Chondrocyte (in vitro differentiated cells): ENCODE measurements at places on chromosomes 12 and 14.
A peak's percentile ranks its signal among the peaks of the same experiment; 100 is the strongest.

DNA sequence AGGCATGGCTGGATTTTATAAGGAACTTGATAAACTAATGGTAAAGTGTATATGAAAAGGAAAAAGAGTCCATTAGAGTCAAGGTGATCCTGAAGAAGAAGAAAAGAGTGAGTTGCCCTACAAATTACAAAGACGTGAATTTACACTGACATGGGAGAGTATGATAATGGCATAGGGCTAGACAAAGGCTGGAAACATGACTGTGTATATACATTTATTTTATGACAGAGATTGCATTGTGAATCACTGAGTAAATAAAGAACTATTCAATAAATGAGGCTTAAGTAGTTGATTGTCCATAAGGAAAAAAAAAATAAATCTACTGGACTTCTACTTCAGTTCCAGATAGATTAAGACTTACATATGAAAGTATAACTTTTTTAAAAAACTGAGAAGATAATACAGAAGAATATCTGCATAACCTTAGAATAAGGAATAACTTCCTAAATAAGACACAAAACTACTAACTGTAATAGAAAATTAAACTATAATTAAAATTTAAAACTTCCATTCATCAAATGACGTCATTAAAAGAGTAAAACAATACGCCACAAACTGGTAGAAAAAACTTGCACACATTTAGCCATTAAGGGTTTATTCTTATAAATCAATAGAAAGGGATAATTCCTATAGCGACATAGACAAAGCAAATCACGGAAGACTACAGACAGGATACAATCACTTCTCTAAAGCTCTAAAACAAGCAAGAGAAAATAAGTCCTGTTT is 278.5 kb downstream of the NOVA1 start:
- no peak for DNase-seq

DNA sequence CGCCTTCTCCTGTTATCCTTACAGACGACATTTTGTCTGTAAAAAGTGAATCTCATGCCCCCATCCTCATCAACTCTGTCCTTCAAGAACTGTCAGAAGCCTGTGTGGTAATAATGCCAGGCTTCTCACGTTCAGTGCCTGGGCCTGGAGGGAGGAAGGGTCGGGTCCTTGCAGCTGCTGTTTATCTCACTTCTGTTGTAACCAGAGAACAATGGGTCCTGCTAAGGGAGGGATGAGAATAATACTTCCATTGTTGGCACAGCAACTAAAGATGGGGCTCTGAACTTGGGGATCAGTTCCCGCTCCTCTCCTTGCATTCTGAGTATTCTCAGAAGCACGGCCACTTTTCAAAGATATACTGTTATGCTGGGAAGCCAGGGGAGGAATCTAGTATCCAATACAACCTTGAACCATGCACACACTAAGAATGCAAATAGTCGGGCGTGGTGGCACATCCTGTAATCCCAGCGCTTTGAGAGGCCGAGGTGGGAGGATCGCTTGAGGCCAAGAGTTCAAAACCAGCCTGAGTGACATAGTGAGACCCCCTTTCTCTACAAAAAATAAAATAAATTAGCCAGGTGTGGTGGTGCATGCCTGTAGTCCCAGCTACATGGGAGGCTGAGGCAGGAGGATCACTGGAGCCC is 38.8 kb upstream of the NINJ2 start:
- DNase-seq: no peak

DNA sequence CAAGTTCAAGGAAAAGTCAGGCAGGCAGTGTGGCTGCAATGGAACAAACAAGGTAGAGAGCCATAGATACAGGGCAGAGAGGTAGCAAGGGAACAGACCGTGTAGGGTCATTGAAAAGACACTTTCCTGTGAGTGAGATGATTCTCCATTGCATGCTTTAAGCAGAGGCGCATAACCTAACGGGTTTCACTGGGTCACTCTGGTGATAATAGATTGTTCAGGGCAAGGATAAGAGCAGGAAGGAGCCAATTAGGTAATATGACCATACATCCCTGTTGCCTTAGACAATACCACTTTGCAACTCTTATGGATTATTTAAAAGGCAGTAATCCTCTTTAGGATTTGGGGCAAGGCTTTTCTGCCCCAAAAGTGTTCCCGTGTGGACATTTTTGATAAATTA is 214.1 kb downstream of the PTPRO start:
- DNase-seq: no peak

DNA sequence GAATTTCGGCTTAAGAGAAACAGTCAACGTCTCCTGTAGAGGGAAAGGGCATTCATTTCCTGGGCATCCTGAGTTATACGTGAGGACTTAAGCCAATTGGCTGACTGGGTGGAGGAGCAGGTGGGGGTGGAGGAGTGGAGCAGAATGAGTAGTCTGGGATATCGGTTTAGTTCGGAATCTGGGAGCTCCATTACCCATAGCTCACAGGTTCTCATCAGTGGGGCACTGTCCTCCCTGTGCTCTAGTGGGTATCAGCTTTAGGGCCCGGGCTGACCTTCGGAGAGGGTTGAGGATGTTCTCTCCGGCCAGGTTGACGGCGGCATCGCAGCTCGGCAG is 704 bp downstream of the SDR39U1 start:
- DNase-seq: no peak

GRCh38 chr12:76013603-76014002 is 18.0 kb downstream of the PHLDA1 start:
- DNase-seq: no peak

DNA sequence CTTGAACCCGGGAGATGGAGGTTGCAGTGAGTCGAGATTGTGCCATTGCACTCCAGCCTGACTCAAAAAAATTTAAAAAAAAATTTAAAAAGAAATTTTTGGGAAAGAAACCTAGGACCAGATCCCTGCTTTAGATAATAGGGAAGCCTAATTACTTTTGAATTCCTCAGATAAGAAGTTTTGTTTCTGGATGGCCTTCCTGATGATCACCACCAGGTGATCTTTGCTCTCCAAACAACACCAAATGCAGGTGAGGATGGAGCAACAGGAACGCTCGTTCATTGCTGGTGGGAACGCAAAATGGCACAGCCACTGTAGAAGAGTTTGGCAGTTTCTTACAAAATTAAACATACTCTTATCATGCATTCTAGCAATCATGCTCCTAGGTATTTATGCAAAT is 28.5 kb upstream of the KLC1 start:
- no peak for DNase-seq

GRCh38 chr14:99267381-99267780 is 4.6 kb downstream of the BCL11B start:
- no peak for DNase-seq

GRCh38 chr14:47438650-47439140 is 236.7 kb downstream of the MDGA2 start:
- DNase-seq: no peak

GRCh38 chr12:114799574-114800487 is 115.9 kb upstream of the TBX3 start:
- no peak for DNase-seq

DNA sequence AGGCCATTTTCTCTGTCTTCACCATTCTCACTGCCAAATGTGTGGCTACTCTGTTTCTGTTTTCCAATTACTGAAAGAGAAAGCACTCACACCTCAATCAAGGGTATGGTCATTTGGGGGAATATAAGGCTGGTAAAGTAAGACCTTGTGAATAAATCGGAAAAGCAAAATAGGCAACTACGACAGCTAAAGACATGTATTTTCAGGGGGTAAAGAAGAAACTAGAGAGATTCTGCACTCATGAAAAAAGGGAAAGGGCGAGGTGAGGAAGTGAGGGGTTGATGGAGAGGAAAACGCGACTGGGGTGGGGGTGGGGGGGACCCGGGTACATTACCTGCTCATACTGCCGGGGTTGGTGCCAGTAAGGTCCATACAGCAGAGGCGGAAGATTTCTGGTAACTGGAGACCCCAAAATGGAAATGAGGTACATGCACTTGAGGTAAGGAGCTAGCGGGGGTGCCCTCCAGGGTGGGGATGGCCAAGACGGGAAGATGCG is 19.3 kb downstream of the CHD8 start:
- no peak for DNase-seq

DNA sequence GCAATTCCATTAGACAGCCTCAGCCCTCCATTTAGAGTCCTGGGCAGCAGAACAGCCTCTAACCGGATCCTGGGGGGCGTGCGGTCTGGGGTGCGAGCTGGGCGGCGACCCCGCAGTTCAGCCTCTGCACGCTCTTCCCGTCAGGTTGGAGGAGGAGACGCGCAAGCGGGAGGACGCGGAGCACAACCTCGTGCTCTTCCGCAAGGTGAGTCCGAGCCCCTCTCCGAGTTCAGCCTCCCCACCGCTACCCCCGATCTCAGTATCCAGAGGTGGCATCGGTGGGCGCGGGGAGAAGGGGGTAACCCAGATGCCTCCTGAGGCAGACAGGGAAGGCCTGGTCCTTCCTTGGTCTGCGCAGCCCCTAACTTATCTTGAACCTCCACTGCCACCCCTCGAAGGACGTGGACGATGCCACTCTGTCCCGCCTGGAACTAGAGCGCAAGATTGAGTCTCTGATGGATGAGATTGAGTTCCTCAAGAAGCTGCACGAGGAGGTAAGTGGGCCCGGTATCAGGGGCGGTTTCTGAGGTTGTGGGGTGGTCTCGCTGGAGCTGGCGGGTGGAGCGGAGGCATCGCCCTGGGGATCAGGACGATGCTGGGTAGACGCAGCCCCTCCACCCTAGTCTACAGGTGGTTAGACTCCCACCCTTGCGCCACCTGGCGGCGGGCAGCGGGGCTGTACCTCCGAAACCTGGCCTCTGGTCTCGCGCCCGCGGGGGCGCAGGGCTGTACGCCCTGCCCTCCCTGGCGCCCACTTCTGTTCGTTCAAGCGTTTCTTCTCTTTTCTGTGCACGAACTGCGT is 1.3 kb downstream of the PRPH start:
- peak; percentile 72 for DNase-seq

- no peak for DNase-seq
Observed at GRCh38 chr14:88975043-88975830, 150.8 kb downstream of the TTC8 start.

- no peak for DNase-seq
Observed at GRCh38 chr12:93128332-93128707, 199.2 kb upstream of the EEA1 start.

GRCh38 chr12:40300490-40300889 is 75.7 kb downstream of the LRRK2 start:
- DNase-seq: no peak

GRCh38 chr12:82359115-82359478 is 768 bp downstream of the METTL25 start:
- no peak for DNase-seq

GRCh38 chr12:48423171-48423570 is 49.2 kb upstream of the ANP32D start:
- no peak for DNase-seq

DNA sequence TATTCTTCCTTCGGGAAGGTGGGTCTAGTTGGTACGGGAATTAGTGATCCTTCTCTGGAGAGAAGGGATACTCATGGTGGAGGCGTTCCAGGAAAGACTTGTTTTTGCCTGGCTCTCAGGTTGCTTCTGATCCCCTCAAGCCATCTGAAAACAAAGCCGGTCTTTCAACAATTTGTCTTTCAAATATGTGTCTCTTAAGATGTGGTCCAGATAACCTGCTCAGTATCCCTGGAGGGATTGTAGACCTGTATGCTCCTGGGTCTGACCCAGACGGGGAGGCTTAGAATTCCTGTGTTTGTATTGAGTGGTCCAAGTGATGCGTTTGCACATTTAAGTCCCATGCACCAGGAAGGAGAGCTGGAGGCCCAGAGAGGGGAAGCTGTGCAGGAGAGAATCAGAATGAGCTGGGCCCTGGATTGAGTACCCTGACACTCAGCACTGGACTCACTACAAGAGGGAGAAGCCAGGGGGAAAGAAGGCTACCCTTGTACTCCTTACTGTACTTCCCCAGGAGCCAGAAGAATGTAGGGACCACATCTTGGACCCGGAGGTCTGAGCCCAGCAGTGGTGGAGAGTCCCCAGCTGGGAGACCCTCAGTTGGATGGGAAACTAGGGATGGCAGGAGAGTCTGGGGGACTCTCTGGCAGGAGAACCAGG is 40.4 kb downstream of the ERH start:
- DNase-seq: no peak

DNA sequence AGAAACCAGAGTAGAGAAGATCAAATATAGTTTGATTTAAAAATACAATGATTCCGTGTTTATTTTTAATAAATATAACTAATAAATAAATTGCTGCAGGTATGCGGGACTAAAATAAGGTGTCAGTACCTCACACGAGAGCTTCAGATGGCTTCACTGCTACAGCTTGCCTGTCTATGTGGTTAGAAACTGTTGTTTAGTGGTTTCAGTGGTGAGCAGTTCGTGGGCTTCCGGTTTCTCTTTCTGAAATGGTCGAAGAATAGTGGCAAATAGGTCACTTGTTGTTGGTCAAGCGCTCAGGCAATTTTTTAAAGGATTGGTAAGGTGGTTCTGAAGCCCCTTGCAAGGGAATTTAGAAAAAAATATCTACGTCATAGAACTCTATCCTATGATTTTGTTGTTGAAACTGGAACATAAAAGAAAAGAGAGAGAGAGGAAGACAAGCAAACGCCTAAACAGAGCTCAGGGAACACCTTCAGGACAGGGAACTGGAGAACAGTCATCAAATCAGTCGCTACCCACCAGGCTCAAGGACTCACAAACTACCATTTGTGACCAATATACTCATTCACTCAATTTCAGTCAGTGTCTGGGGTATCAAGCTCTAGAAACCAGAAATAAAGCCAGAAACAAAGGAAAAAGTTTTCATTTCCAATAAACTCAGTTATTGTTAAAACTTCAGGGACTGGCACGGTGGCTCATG is 31.3 kb downstream of the GABARAPL1 start:
- DNase-seq: no peak

DNA sequence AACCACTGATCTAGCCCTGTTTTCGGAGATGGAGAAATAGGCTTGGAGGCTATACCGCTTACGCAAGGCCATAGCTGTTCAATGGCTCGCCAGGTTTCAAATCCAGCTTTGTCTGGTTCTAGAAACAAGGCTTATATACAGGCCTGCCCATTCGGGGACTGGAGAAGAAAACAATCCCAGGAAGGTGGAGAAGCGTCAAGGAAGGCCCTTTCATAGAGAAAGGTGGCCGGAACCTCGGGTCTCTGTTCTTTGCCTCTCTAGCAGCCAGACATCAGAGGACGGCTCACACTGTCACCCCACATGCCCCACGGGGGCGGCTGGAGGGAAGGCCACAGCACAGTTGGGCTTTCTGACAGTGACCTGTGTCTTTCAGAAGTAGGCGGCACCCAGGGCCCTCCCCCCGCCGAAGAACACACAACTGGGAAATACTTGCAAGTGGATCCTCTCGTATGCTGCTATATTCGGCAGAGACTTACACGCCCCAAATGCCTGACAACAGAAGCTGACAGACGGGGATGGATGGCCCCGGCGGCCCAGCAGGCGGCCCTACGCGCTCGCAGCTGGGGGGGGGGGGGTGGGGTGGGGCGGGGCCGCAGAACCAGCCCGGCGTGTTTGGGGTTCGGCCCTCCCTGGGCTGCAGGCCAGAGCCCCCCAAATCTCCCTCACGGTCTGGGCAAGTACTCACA is 4.5 kb upstream of the SETD1B start:
- no peak for DNase-seq

GRCh38 chr12:101044512-101045059 is 165.5 kb downstream of the SLC5A8 start:
- DNase-seq: no peak

- DNase-seq: no peak
Observed at GRCh38 chr14:93914278-93914677, 12.9 kb upstream of the FAM181A start.

- peak; percentile 84 for DNase-seq
Observed at GRCh38 chr12:124940393-124941169, 26.1 kb upstream of the UBC start.
